ENCODE measurements at places on chromosomes 1 and 21. TPM values are rescaled to one million over a fixed set of nuclear protein-coding genes. Genes with fewer than 3 reads are reported as not detected.

The UMODL1 gene
- total RNA-seq = not detected

The OR14K1 gene
- not detected for total RNA-seq

- DNase-seq = no peak
- H3K4me1 ChIP-seq = peaks cover 22% of the 10 kb centered on the region
- peaks cover 2% of the 10 kb centered on the region for H3K36me3 ChIP-seq
- peaks cover 2% of the 10 kb centered on the region for H3K27me3 ChIP-seq
- no peak overlapping the region for H3K27ac ChIP-seq
Measured at GRCh38 chr1:10519016-10519417, 44.3 kb downstream of the PEX14 start.

GRCh38 chr1:9455487-9456234, 83.6 kb upstream of the SLC25A33 start:
- H3K4me3 ChIP-seq = no peak overlapping the region
- peaks cover 5% of the 10 kb centered on the region for H3K4me1 ChIP-seq
- no peaks in the 10 kb centered on the region for H3K27me3 ChIP-seq
- DNase-seq = peak; percentile 82

GRCh38 chr1:115880981-115881672, 40.2 kb upstream of the NHLH2 start:
- H3K27me3 ChIP-seq = no peaks in the 10 kb centered on the region
- H3K4me3 ChIP-seq = no peak overlapping the region
- no peak for DNase-seq
- no peaks in the 10 kb centered on the region for H3K36me3 ChIP-seq
- peaks cover 4% of the 10 kb centered on the region for H3K4me1 ChIP-seq

- no peak overlapping the region for H3K4me3 ChIP-seq
- no peak for DNase-seq
- no peaks in the 10 kb centered on the region for H3K36me3 ChIP-seq
- peaks cover 2% of the 10 kb centered on the region for H3K4me1 ChIP-seq
Measured at GRCh38 chr1:204756811-204757210, 71.3 kb upstream of the LRRN2 start.

DNA sequence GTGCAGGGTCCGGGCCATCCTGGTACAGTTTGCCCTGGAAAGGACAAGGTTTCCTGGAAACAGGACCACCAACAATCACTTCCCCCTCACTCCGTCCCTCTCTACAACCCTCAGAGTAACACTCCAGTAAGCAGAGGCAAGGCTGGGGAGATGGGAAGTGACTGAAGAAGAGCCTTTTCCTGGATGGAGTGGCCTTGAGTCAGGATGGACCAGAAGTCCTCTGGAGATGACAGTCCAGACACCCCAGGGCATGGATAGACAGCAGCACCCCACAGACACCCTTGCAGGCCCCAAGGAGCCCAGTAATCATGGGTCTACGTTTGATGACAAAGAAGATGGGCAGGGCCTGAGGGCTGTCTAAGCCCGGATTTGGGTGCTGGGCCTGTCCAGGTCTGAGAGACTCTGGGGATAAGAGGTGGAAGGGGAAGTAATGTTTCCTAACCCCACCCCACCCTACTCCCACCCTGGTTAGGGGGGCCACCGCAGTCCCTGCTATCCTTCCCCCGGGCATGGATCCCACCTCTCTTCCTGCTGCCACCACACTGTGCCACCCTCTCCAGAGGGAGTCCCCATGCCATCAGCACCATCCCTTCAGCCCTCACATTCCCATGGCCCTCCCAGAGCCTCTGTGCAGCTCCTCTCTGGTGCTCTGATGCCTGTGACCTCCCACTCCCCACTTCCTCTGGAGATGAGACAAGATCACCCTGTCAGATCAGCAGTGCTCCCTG, 7.2 kb upstream of the S100A8 start:
- no peak overlapping the region for H3K27ac ChIP-seq
- no peaks in the 10 kb centered on the region for H3K4me1 ChIP-seq
- H3K27me3 ChIP-seq = peaks cover 52% of the 10 kb centered on the region
- no peaks in the 10 kb centered on the region for H3K36me3 ChIP-seq
- DNase-seq = no peak

DNA sequence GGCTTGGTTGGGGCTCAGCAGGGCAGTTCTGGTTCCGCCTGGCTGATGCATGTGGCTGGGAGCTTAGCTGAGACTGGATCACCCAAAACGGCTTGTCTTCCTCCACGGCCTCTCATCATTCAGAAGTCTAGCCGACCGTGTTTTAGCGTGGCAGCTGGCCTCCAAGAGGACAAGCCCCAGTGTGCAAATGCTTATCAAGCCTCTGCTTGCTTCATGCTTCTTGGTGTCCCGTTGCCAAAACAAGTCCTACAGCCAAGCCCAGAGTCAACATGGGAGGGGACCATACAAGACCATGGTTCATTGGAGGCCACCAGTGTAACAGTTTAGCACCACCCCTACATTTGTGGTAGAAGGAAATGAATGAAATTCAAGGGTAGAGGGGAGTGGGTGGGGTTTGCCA, 10.5 kb upstream of the KDF1 start:
- no peaks in the 10 kb centered on the region for H3K36me3 ChIP-seq
- peaks cover 26% of the 10 kb centered on the region for H3K27me3 ChIP-seq
- H3K4me3 ChIP-seq = no peak overlapping the region
- DNase-seq = no peak
